ENCODE measurements at places on chromosomes 3 and 15.

DNA sequence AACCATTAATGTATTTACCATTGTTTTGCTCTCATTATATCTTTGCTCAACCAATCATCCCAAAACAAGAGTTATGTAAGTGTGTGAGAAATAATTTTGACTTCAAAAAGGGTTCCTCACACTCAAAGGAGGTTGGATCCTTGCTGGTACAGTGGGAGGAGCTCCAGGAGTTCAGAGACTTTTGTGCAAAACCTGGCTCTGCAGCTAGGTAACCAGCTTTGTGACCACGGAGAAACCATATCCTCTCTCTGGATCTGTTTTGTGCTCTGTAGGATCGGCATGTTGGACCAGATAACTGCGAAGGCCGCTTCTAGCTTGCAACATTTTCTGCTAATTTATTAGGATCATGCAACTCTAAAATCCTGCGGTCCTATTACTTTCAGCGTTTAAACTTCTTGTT, 128.6 kb upstream of the LIPC start:
- no peak for DNase-seq

GRCh38 chr3:127131424-127132170, 61.3 kb upstream of the PRR23E start:
- no peak for DNase-seq

DNA sequence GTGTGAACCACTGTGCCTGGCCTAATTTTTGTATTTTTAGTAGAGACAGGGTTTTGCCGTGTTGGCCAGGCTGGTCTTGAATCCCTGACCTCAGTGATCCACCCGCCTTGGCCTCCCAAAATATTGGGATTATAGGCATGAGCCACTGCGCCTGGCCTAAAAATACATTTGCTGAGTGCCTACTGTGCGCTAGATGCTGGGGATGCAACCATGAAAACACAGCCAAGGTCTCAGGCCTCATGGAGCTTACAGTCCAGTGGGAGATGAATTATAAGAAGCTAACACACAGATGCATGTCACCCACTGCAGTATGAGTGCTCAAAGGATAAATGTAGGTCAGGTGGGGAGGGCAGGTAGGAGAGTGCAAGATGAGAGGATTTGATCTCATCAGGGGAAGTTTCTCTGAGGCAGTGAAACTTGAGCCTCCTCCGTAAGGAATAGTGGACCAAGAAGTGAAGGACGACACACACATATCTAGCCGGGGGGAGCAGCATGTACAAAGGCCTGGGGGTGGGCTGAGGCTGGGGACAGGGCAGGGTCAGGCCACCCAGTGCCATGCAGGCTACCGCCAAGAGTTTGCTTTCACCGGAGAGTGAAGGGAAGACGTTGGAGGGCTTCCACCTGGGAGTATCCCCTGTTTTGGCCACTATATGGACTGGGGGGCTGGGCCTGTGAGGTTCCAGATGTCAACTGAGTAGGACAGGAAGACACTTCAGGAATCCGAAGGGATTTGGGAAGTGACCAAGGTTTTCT, 24.3 kb downstream of the IRAK2 start:
- DNase-seq = no peak

DNA sequence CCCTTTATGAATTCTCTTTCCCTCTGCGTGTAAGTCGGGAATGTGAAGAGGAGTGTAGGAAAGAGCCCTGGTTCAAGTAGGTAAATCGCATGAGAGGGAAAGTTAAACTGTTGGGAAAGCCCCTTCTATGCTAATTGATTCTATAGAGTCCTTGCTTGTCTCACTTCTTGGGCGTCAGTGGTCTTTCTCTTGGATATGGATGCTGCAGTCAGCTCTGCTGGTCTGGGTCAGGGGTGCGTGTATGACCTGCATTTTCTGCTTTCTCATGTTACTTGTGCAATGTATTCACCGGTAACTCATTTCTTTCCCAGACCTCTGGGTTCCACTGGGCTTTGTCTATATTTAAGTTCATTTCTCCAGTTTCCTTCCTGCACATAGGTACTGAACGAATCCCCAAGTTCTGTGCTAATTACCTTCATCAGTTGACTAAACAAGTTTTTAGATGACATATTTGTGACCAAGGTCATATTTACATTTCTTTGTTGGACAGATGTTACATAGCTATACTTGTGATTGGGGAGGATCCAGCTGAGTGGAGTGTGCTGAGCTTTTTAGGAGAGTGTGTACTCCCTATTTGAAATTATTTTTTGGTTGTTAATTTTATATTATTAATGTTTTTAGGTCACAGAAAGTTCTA, 1.4 kb downstream of the SETD5 start:
- DNase-seq = no peak

- no peak for DNase-seq
Measured at GRCh38 chr15:22939652-22940061, 40.5 kb downstream of the CYFIP1 start.

- DNase-seq = no peak
Measured at GRCh38 chr3:167913219-167913835, 177.8 kb downstream of the SERPINI1 start.

DNA sequence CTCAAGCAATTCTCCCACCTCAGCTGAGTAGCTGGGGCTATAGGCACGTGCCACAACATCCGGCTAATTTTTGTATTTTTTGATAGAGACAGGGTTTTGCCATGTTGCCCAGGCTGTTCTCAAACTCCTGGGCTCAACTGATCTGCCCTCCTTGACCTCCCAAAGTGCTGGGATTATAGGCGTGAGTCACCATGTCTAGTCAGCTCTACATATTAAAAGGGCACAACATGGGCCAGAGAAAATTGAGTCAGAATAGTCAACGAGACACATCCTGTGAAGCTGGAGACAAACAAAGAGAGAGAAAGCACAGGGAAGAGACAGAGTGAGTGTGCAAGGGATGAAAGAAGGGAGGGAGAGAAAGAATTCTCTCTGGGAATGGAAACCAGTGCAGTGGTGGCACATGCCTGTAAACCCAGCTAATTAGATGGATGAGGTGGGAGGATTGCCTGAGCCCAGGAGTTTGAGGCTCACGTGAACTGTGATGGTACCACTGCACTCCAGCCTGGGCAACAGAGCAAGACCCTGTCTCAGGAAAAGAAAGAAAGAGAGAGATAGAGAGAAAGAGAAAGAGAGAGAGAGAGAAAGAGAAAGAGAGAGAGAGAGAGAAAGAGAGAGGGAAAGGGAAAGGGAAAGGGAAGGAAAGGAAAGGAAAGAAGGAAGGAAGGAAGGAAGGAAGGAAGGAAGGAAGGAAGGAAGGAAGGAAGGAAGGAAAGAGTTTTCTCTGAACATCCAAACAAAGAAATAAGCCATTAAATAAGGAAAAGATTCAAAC, 107.2 kb upstream of the SLC25A36 start:
- no peak for DNase-seq

- DNase-seq = no peak
Measured at GRCh38 chr15:96274698-96275097, 55.8 kb upstream of the NR2F2 start.

GRCh38 chr15:92907896-92908712, 8.0 kb downstream of the CHD2 start:
- no peak for DNase-seq

DNA sequence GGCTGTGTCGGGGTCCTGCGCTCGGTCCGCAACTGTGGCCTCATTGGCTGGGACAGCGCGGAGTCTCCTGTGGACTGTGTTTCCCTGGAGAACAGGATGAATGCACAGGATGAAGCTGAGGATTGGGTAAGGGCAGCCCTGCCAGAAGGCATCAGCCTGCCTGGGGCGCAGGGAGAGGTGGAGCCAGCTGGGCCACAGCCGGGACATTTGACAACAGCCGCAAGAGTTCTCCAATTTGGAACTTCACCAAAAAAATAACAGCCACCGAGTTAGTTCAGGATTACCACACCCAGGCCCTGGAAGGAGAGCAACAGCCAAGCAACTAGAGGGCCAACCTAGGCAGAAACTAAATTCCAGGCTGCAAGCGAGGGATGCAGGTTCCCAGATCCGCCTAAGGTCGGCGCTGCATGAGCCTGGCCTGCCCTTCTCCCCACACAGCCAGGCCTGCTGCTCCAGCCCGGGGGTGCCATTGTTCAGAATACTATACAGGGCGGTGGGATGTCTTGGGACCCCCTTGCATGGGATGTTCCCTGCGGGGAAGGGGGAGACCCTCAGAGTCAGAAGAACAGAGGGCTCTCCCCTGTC, 229.3 kb downstream of the OCA2 start:
- DNase-seq = no peak

DNA sequence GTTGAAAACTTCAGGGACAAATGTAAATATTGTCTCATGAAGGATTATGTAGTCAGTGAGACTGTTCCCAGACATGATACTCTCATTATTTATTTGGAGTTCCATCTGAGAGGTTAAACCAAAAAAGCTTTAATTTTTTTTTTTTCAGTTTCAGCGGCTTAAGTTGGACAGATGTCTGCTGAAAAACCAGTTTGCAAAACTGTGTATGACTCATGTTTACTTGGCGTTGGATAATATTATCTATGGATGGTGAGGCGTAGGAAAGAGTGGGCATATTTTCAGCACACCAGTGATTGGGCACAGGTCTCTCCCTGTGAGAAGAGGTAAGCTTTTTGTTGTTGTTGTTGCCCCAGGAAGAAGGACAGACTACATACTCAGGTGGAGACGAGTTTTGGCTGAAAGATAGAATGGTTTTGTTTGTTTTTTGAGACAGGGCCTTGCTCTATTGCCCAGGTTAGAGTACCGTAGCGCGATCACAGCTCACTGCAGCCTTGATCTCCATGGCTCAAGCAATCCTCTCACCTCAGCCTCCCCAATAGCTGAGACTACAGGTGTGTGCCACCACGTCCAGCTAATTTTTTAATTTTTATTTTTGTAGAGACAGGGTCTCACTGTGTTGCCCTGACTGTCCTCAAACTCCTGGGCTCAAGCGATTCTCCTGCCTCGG, 16.4 kb upstream of the ANXA2 start:
- no peak for DNase-seq
